ENCODE measurements at places on chromosomes 4 and X.

GRCh38 chr4:72786401-72786990, 217.5 kb upstream of the ADAMTS3 start:
- DNase-seq, result no peak

DNA sequence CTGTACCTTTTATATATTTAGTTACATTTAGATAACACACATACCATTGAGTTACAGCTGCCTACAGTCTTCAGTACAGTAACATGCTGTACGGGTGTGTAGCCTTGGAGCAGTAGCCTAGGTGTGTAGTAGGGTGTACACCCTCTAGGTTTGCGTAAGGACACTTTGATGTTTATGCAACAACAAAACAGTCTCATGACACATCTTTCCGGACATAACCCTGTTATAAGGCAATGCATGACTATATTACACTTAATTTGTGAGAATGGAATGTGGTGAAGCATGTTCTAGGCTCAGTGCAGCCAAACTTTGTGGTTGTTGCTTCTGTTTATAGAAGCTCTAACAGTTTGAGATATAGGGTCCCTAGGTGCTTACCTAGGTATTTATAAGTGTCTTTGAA, 65.4 kb downstream of the SPRY1 start:
- no peak for DNase-seq

DNA sequence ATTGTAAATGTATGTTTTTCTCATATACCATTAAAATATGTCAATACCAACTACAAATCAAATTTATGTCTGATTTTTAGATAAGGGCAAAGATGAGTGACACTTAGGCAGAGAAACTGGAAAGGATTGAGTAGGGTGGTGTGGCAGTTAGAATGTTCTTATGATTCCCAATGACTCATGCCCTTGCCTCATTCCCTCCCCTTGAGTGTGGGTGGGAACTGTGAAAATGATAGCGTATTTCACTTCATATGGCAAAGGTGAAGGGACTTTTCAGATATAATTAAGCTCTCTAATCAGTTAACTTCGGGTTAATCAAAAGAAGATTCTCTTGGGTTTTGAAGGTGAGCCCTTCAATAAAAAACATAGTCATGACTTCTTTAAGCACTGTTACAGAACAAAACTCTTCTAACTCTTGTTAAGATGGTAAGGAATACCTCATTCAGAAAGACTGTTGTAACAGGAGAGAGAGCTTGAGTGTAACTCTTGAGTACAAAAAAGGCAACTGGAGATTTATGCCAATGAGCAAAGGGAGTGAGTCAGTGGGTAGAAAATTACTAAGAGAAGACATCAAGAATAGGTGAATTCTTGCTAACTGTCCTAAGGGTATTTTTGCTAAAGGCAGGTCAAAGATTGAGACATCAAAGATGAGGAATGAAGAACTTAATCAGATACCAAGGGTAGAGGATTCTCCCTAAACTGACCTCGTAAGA, 329.5 kb downstream of the KCTD8 start:
- no peak for DNase-seq

- no peak for DNase-seq
Measured at GRCh38 chr4:153733751-153734448, 25.9 kb downstream of the RNF175 start.

GRCh38 chr4:88531549-88531948, 8.0 kb upstream of the PYURF start:
- DNase-seq, result no peak

- no peak for DNase-seq
Measured at GRCh38 chr4:104519588-104519987, 24.9 kb upstream of the CXXC4 start.

- DNase-seq, result no peak
Measured at GRCh38 chr4:57148177-57148576, 38.0 kb upstream of the IGFBP7 start.

DNA sequence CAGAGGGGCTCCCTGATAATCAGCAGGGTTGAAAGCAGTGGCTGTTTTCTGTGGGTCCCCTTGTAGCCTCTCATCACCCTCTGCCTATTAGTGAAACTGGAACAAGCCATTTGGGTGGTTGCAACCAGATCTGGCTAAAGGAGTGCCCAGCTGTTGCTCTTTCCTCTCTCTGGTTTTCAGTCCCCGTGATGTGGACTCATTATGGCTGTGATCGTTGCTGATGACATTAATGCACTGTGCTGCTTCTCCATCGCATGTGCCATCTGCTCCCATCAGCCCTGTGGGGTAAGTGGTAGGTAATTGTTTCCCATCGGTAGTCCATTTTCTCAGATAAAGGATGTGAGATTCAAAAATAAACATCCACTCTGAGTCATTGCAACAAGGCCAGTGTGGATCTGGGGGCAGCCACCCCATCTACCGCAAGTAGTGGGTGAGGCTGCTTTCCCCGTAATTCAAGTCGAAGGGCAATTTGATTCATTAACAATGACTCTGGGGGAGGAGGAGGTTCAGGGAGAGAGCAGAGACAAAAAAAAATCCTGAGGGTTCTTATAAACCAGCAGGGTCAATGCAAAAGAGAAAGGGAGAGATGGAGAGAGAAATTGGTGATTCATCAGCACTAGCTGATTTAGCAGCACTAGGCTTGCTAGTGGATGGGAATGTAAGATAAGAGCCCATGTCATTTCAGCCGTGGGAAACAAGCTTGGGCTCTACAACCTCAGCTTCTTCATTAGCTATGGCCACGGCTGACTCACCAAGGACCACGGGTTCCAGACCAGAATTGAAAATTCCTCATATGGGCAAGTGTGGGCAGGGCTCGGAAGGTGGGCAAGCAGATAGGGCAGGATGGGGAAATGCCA, 357.8 kb downstream of the MID1IP1 start:
- DNase-seq, result no peak

GRCh38 chrX:22424122-22424915, 151.6 kb downstream of the CBLL2 start:
- DNase-seq, result no peak

All from stimulated activated CD4-positive, alpha-beta T cell treated with anti-CD3 and anti-CD28 coated beads, Interleukin-4, amount 100 ng/mL, for 4 hours (primary cell).